ENCODE measurements at places on chromosomes 13 and 19.

DNA sequence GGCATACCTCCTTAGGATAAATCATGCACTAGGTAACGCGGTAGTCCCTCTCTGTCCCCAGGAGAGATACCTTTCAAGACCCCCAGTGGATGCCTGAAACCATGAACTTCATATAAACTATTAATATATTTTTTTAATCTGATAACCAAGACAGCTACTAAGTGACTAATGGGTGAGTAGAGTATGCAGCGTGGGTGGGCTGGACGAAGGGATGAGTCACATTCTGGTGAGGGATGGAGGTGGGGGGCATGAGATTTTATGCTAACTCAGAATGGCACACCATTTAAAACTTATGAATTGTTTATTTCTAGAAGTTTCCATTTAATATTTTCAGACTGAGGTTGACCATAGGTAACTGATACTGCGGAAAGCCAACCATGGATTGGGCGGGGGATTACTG, 46.2 kb downstream of the CDK8 start:
- DNase-seq = no peak

- peak; percentile 47 for DNase-seq
Observed at GRCh38 chr13:50244713-50245574, 229.7 kb downstream of the KCNRG start.

DNA sequence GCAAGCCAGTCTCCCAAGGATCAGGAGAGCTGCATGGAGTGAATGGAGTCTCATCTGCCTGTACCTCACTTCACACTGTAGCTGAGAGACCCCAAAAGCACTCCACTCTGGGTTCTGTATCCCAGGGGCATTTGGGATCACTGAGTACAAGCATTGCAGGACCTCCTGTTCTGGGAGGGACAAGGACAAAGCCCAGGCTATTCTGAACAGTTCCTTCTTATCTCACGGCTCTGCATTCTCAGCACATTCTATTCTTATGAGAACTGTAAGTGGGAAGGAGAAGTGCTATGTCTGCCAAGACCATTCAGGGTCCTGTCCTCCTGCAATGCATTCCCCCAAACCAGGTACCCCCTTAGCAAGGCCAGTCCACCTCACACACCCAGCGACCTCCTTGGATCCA, 42.8 kb downstream of the RNF6 start:
- DNase-seq = no peak

DNA sequence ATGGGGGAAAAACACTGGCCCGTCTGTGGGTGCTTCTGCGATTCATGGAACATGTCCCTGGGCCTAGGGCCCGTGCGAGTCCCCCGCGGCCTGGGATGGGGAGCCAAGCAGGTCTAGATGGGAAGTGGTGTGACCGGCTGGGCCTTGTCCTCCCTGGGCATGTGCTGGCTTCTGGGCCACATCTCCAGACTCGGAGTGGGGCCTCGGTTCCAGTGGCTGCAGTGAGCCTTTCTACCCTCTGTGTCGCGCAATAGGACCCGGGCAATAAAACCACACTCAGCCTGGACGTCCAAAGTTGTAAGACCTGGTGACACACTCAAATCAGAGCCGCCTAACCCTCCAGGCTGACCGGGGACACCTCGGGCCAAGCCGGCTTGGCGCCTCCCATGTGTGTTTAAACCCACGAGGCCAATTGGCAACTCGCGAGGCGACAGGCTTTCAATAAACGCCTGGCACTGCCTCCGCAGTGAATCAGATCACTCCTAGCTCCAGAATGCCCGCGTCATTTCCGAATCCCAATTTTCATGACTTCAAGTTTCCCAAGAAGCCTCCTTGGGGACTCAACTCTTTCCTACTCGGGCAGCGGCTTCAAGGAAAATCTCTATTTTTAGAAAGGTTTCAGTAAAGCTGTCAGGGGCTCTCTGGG, 57.3 kb downstream of the KLF2 start:
- peak; percentile 33 for DNase-seq

DNA sequence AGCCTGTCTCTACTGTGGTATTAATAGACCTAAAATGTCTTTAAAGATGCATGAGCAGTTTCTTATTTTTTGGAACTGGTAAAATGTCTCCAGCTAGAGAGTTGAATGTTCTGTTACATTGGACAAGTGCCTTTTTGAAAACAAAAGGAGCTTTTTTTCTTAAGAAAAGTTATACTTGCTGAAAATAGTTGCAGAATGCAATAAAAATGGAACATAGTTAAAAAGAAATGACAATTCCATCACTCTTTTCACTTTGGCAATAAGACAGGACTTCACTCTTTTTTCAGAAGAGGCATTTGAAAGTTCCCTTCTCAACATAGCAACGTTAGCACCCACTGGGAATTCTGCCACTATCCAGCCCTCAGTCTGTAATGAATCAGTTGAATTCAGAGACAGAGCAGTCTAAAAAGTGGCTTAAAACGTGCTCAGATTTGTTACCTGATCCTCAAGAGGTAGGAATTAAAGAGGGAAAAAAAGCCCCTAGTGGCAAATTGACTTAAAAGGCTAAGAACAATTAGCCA, 10.1 kb downstream of the RGCC start:
- DNase-seq = no peak

DNA sequence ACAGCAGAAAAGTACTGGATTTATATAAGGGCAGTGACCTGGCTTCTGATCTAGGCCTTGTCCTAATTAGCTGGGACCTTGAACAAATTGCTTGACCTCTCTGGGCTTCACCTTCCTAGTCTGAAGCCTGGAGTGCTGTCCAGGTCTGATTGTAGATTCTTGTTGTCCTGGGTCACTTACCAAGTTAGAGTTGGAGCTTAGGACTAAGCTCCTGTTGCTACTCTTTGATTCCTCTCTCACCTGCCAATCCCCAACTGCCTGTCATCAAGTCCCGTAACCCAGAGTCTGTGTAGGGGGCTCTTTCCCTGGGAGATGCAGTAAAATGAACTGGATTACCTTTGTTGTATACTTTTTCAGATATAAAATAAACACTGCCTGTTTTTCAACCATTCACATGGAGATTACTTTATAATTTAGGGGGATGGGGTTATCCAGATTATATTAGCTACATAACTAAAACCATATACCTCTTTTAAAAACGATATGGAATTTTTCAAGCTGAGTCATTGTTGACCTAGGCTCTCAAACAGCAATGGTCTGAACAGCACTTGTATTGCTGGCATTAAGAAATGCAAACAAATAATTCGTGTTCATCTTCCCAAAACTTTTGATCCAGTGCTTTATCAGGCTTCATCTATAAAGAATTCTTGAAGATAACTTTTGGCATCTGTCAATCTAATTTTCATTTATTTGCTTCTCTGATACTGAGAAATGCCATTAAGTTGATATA, 5.8 kb downstream of the ARHGAP35 start:
- DNase-seq = no peak

GRCh38 chr13:98570929-98571372, 6.0 kb downstream of the STK24 start:
- DNase-seq = no peak

DNA sequence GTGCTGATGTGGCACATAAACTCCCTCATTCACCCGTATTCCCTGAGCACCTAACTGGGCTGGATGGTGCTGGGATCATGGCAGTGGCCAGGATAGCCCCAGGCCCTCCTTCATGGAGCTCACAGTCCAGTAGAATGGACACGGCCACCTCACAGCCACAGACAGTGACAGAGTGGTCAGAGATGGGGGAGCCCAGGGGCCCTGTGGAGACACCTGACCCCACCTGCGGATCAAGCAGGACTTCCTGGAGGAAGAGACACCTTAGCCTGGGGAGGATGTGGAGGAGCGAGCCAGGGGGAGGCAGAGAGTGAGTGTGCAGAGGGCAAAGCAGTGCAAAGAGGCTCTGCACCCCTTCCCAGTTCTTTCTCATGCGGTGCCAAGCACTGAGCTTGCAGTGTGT, 21.1 kb upstream of the OVOL3 start:
- no peak for DNase-seq

- no peak for DNase-seq
Observed at GRCh38 chr13:112067116-112067741, at the start of gene SOX1. Gene SOX1, plus strand, starts transcription at chr13:112067149. Its CDS starts 510 bp downstream, at chr13:112067659.

DNA sequence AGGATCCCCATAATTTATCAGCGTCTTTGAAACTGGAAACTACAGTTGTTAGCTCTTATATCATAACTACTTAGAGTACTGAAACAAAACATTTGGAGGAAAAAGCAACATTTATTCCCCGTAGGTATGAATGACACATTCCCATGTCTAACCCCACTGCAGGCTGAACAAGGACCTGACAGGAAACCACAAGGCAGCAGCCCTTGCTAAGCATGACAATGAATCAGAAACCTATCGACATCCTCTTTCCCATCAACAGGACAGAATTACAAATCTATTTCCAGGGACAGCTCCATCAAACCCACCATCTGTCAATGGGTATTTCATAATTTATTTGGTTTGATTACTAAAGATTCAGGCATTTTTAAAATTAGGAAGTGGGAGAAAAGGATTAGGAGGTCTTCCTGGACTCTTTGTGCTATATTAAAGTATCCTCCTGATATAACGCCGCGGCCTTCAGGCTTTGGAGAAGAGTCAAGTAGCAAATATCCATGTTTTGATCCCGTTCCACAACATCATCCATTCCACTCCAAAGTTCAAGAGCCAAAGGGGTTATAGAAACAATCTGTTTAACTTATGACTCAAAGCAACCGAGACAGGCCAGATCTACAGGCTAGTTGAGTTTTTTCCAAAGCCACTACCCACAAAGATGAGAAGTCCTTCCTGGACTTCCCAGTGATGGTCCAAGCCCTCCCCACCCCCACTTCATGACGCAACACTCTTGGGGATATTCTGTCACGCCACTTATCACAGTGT, 51.1 kb downstream of the FAM216B start:
- DNase-seq = no peak

GRCh38 chr13:40671956-40672764, 5.7 kb upstream of the FOXO1 start:
- DNase-seq = no peak

GRCh38 chr19:55519451-55520311, 17.3 kb downstream of the SBK2 start:
- no peak for DNase-seq

DNA sequence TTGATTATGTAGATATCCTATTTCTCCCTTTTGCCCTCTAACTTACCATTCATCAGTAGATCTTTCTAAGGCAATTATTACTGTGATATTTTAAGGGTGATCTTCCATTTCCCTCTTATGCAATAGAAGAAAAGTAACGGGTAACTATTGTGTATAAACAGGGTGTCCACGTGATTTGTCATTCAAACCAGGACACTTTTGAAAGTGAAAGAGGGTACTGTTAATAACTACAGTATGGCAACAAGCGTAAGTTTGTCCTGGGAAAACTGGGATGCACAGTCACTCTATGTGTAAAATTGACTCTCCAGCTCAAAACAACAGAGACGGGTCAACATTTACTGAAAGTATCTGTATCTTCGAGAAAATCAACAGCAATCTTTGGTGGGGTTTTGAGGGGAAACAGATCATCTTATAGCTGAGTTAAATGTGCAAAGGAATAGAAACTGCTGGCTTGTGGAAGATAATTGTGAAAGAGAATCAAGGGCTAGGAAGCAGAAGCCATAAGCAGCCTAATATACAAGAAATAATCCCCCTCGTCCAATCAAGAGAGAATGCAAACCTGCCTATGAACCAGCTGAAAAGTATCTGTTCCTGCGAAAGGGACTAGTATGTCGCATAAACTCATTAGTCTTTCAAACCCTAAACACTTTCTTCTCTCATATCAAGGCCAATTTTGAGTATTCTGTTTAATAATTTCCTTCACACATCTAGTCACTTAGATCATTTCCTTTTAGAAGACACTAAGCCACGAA, 126.7 kb downstream of the FOXO1 start:
- no peak for DNase-seq

DNA sequence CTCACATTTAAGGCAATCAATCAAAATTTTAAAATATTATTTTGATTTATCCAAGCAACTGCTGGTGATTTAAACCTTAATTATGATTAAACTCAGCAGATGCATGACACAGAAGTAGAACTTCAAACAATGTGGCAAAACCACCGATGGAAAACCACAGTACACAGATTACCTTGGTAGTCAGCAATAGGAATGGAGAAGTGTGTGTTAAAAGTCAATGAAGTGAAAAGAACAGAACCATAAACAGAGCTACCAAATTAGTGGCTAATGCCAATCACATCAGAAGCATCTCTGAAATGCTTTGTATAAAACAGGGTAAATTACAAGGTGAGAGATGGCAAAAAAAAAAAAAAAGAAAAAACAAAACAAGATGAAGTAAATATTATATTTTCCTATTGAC, 31.2 kb downstream of the KATNAL1 start:
- DNase-seq = no peak

DNA sequence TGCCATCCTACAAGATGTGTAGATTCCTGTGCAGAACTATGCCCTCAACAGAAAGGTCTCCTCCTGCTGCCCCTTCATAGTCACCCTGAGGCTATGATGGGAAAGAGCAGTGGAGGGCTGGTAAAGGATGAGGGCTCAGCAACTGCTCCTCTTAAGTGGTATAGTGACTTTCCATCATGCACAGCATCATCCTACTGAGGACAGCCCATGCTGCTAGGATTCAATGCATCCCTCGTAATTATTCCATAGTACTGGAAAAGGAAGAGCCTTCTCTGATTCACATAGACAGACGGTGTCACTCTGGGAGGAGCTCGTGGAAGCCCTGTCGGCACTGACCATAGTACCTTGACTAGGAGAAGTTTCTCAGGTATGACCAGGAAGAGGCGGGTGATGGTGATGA, 47.6 kb upstream of the IRS2 start:
- DNase-seq = no peak

DNA sequence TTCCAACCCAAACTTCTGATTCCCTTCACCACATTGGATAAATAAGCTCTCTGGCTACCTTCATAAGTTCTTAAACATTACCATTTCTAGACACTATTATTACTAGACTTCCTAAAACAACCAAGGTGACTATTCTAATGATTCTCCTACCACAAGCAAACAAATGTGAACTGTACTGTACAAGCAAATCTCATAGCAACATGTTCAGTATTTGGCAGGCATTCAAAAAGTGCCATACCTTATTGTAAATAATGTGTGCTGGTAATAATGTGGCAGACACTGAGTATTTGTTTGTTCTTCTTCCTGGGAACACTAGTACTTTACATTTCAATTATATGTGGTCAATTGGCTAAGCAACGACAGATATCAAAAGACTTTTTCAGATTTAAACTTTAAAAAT, 986.0 kb upstream of the SPRY2 start:
- no peak for DNase-seq

- DNase-seq = no peak
Observed at GRCh38 chr19:52216401-52216800, 26.5 kb downstream of the PPP2R1A start.

DNA sequence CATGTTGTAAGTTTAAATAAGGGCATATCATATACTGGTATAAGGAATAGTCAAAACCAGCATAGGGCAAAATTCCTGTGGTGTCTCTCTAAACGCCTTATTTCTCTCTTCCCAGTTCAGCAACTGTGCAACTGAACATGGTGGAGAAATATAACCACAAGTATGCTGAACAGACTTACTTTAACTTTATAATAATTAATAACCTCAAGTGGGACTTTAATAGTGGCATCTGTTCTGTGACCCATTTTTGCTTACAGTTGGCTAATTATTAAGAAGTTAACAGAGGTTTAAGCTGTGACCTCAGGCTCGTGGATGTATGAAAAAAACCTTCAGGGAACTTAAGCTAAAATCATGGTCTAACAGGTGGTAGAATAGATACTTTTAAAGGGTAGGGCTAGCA, 54.3 kb downstream of the MICU2 start:
- no peak for DNase-seq
